Hematopoietic multipotent progenitor cell treated with erythropoietin and hydrocortisone succinate and interleukin-3 and kit ligand, for 8 days (in vitro differentiated cells): ENCODE measurements at places on chromosomes 2 and 18.

GRCh38 chr18:69758458-69758857 lies 189.2 kb downstream of the CD226 start:
- no peak for DNase-seq

- DNase-seq = no peak
These were observed 7.4 kb downstream of the COPS9 start for GRCh38 chr2:240128608-240129145.

DNA sequence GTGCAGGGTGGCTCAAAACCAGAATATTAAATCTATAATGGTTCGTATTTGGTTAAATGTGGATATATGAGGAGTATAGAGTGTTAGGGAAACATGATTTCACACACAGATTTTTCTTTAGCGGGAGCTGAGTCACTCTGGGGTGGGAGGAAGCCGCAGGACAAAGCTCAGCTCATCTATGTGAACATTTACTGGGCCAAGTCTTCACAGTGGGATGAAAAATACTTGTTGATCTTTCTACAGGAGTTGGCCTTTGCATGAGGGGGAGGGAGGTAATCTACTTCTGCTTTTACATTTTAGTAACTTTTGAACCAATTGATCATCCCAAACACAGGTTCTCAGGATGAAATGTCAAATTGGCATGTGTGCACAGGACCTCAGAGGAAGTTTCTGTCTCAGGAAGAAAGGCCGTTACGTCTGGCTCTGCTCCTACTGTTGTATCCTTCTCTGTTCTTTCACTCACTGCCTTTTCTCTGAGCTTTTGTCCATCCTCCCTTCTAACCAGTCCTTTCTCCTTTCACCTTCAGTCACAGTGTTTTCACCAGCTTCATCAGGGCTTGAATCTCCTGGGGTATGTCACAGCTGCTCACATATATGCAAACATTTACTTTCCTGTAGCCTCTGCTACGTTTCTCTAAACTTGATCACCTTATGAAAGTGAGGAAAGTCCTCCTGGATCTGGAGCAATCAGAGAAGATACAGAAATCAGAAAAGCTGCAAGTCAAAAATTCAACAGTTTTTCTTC lies 943.3 kb upstream of the FANCL start:
- DNase-seq = no peak

- no peak for DNase-seq
These were observed 48.7 kb downstream of the PRELID3A start for GRCh38 chr18:12456441-12456840.

- no peak for DNase-seq
These were observed 96.2 kb upstream of the ARHGAP28 start for GRCh38 chr18:6633310-6633709.

GRCh38 chr18:76756531-76757253 lies 65.7 kb upstream of the ZNF236 start:
- DNase-seq = no peak

- no peak for DNase-seq
These were observed 95.3 kb downstream of the EVA1A start for GRCh38 chr2:75465317-75465984.

GRCh38 chr2:169106563-169107545 lies 37.5 kb downstream of the DHRS9 start:
- peak; percentile 35 for DNase-seq

- DNase-seq = no peak
These were observed 16.8 kb downstream of the NPC1 start for GRCh38 chr18:23569299-23570063.

- DNase-seq = peak; percentile 73
These were observed 13.9 kb downstream of the ARPC2 start for GRCh38 chr2:218230882-218231281.
